CD4-positive, alpha-beta memory T cell (primary cell): ENCODE measurements at places on chromosomes 13 and 19. TPM values are rescaled to one million over a fixed set of nuclear protein-coding genes. Genes with fewer than 3 reads are reported as not detected.
A peak's percentile ranks its signal among the peaks of the same experiment; 100 is the strongest.

Gene ZNF613
- 8.9 TPM for total RNA-seq

Gene TMEM238
- 9.9 TPM for total RNA-seq

Gene PDE4C
- not detected for total RNA-seq

Gene SERPINE3
- total RNA-seq = not detected

DNA sequence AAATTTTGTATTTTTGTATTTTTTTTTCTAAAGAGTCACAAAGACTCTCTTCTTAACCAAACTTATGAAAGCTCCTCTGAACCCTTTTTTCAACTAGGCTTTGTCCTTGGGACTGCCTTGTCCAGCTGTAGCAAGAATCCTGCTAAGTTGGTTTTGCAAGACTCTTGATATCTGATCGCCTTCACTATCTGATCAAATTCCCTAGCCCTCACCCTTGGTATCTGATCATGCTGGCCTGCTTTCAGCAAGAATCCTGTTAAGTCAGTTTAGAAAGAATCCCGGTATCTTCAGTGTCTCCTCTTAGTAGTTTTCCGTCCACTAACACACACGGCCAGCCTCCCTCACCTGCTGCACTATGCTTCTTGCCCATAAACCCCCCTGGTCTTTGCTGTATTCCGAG lies 1.9 kb upstream of the SIGLEC5 start:
- no peak overlapping the region for H3K27ac ChIP-seq
- no peak for DNase-seq
- H3K36me3 ChIP-seq = no peaks in the 10 kb centered on the region
- H3K4me3 ChIP-seq = no peak overlapping the region
- no peaks in the 10 kb centered on the region for H3K27me3 ChIP-seq

- peak overlapping the region; percentile 97 for H3K4me3 ChIP-seq
- H3K36me3 ChIP-seq = no peaks in the 10 kb centered on the region
- peak overlapping the region; percentile 67 for H3K27ac ChIP-seq
- no peaks in the 10 kb centered on the region for H3K27me3 ChIP-seq
- peaks cover 18% of the 10 kb centered on the region for H3K4me1 ChIP-seq
Observed at GRCh38 chr19:55460670-55461258, 678 bp downstream of the ISOC2 start.

DNA sequence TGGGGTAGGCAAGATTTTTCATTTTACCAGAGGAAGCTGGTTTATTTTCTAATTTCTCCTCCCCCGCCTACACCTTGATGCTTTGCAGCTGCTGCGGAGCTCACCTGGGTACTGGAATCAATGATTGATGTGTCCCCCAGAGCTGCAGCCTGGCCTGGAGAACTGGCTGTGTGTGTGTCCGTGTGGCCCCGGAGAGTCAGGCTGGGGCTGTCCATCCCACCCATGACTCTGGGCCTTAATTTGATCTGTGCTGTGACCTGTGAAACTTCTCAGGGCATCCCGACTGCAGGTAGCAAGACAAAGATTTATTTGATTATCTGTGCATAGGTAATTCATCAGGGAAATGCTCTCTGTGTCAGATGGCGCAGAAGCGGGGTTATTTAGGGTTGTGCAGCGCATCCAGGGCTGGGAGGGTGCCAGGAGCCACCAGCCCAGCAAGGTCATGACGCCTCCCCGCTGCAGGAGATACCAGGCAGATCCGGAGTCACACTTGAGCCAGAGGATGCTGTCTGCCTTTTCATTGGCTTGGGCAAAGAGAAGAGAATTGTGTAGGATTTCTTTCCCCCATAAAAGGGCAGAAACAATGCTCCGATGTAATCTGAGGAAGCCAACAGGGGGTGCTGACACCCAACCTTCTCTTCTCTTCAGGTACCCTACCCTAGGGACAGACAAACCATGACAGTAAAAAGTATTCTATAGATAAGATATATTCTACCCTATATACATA lies 346.6 kb downstream of the TSHZ3 start:
- no peak for DNase-seq
- no peaks in the 10 kb centered on the region for H3K27me3 ChIP-seq
- H3K27ac ChIP-seq = no peak overlapping the region

DNA sequence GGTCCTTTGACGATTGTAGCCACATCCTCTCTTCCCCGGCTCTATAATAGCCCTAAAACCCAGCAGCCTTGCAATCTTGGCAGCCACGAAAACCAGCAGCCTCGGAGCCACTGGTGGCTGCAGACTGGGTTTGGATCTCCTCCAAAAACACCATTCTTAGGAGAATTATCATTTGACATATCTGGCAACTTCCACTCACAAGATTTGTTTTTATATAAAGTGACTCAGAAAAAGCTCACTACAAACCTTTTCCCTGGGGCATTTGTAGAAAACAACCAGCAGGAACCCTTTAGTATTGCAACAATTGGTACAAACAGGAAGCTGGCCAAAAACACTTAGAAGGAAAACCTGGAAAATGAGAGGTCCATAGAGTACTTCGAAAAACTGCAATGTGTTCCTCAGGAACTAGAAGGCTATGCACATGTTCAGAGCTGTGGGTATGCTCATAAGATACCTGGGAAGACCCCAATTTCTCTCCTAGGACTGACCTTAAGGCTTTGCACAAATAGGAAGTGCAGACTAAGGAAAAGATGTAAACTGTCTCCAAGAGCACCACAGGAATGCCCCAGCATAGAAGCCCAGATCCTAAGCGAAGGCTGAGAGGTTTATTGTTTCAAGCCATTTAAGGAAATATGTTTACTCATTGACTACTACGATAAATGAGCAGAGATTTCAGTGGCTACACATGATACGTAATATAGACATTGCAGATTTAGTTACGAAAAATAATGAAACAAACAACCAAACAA lies 71.2 kb downstream of the MYO16 start:
- DNase-seq = no peak
- H3K27ac ChIP-seq = no peak overlapping the region
- no peaks in the 10 kb centered on the region for H3K36me3 ChIP-seq
- no peaks in the 10 kb centered on the region for H3K27me3 ChIP-seq

GRCh38 chr13:74151859-74152258 lies 17.7 kb upstream of the KLF12 start:
- no peaks in the 10 kb centered on the region for H3K4me1 ChIP-seq
- H3K4me3 ChIP-seq = no peak overlapping the region
- H3K36me3 ChIP-seq = no peaks in the 10 kb centered on the region
- H3K27me3 ChIP-seq = no peaks in the 10 kb centered on the region
- H3K27ac ChIP-seq = no peak overlapping the region
- DNase-seq = no peak

DNA sequence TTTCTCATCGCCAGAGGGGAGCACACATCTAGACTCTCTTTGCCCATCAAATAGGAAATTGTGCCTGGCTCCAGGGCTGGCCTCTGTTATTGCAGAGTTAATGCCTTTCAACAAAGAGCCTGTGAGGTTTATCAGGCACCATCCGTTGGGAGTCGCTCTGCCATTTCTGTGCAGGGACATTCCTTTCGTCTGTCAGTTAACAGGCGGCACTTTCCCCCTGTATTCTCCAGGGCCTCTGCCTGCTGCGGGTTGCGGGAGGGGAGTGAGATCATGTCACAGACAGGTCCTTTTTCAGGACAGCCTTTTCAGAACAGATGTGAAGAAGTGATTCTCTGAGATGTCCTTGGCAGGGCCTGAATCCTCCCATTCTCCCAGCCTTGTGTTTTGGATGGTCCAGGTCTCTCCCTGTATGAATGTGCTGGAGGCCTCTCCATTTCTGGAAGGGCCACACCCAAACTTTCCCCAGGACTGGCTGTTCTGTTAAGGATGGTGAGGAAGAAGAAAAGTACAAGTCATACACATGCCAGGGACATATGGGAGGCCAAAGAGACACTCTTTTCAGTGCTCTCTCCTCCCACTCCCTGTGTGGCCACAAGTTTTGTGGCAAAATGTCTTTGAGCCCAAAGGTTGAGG lies 14.9 kb downstream of the SERP2 start:
- H3K4me1 ChIP-seq = no peaks in the 10 kb centered on the region
- no peaks in the 10 kb centered on the region for H3K36me3 ChIP-seq
- H3K27ac ChIP-seq = no peak overlapping the region
- DNase-seq = no peak
- no peak overlapping the region for H3K4me3 ChIP-seq

GRCh38 chr13:108686027-108686426 lies 56.6 kb downstream of the MYO16 start:
- no peaks in the 10 kb centered on the region for H3K27me3 ChIP-seq
- H3K4me1 ChIP-seq = no peaks in the 10 kb centered on the region
- no peak overlapping the region for H3K4me3 ChIP-seq
- no peak for DNase-seq

GRCh38 chr19:43651758-43652545 lies 12.3 kb upstream of the CADM4 start:
- no peak overlapping the region for H3K4me3 ChIP-seq
- H3K4me1 ChIP-seq = no peaks in the 10 kb centered on the region
- peaks cover 3% of the 10 kb centered on the region for H3K36me3 ChIP-seq
- H3K27ac ChIP-seq = no peak overlapping the region
- no peaks in the 10 kb centered on the region for H3K27me3 ChIP-seq
- DNase-seq = no peak

- no peaks in the 10 kb centered on the region for H3K36me3 ChIP-seq
- H3K27ac ChIP-seq = no peak overlapping the region
- H3K4me3 ChIP-seq = no peak overlapping the region
- H3K4me1 ChIP-seq = no peaks in the 10 kb centered on the region
- no peak for DNase-seq
Observed at GRCh38 chr13:70541451-70541850, 433.2 kb upstream of the KLHL1 start.

GRCh38 chr13:105047676-105048295 lies 1487.7 kb downstream of the EFNB2 start:
- H3K4me3 ChIP-seq = no peak overlapping the region
- H3K4me1 ChIP-seq = no peaks in the 10 kb centered on the region
- no peak for DNase-seq
- H3K27ac ChIP-seq = no peak overlapping the region
- H3K27me3 ChIP-seq = no peaks in the 10 kb centered on the region

DNA sequence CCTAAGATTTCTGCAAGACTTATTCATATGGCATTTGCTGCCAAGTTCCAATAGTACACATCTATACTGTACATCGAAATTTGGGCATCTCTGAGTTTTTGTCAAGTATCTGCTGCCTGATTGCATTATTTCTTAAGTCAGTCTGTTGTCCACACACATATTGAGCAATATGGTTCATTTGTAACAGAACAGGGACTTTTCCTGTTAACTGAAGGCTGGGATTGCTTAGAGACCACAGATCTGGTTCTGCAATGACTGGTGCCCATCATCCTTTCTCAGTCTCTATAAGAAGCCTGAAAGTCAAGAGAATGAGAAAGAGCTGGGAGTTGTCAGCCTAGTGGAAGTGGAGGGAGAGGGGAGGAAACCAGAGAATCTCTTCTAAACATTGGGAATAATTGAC lies 22.5 kb upstream of the MYCBP2 start:
- H3K27me3 ChIP-seq = no peaks in the 10 kb centered on the region
- H3K4me3 ChIP-seq = no peak overlapping the region
- H3K4me1 ChIP-seq = peaks cover 27% of the 10 kb centered on the region
- DNase-seq = no peak
- H3K36me3 ChIP-seq = no peaks in the 10 kb centered on the region
